ENCODE measurements at places on chromosomes 16 and 17.
A peak's percentile ranks its signal among the peaks of the same experiment; 100 is the strongest.

DNA sequence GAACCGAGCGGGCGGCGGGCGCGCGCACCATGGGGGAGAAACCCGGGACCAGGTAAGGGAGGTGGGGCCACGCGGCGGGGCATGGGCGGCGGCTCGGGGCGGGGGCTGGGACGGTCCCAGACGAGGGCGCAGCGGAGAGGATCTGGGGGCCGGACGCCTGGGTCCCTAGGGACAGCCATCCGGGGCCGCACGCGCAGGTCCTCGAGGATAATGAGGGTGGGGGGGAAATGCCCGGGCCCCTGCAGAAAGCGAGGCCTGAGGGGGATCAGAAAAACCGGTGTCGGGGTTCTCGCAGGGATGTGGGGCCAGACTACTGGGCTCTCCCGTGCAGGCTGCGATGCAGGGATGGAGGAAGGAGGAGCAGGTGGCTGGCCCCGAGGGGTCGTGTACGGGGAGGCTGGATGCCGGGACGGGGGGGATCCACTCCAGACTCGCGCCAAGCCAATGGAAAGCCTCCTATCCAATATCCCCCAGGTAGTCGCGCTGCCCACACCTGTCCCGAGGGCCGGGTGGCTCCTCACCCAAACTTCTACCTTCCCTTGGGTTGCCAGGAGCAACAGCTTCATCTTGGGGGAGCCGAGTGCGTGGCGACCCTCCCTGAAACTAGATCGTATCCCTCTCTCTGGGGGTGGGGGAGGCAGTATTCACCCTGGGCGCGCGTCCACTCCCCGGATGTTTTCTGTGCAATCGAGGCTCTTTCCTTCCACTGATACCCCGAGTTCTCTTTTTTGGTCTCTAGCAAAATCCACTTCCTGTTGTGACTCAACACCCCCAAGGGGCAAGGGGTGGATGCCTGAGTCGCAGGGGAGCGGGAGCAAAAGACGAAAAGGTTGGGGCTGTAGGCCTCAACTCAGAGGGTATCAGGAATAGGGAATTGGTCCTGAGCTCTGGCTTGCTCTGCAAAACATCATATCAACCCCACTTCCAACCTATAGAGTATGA lies 532 bp downstream of the ARRB2 start:
- peak; percentile 61 for DNase-seq

- DNase-seq = no peak
Measured at GRCh38 chr17:66702106-66702936, 132.6 kb upstream of the CACNG5 start.

DNA sequence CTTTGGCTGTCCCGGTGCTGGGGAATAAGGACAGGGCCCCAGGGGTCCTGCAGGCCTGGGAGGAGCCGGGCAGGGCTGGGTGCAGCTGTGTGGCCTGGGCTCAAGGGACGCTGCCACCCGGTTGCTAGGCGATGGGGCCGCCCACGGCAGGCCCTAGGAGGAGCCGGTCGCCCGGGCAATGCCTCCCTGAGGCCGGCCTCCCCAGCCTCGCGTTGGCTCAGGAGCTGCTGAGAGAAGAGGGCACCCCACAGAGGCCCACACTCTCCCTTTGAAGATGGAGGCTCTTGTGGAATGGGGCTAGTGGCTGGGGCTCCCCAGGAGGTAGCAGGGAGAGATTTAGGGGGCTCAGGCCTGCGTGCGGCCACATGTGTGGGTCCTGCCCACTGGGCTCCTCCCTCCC lies at the start of gene CIBAR2:
Gene CIBAR2, minus strand, starts transcription at position 109 of the 400 bp plus-strand sequence. CDS start 120 bp downstream, outside the sequence.
- DNase-seq = no peak

DNA sequence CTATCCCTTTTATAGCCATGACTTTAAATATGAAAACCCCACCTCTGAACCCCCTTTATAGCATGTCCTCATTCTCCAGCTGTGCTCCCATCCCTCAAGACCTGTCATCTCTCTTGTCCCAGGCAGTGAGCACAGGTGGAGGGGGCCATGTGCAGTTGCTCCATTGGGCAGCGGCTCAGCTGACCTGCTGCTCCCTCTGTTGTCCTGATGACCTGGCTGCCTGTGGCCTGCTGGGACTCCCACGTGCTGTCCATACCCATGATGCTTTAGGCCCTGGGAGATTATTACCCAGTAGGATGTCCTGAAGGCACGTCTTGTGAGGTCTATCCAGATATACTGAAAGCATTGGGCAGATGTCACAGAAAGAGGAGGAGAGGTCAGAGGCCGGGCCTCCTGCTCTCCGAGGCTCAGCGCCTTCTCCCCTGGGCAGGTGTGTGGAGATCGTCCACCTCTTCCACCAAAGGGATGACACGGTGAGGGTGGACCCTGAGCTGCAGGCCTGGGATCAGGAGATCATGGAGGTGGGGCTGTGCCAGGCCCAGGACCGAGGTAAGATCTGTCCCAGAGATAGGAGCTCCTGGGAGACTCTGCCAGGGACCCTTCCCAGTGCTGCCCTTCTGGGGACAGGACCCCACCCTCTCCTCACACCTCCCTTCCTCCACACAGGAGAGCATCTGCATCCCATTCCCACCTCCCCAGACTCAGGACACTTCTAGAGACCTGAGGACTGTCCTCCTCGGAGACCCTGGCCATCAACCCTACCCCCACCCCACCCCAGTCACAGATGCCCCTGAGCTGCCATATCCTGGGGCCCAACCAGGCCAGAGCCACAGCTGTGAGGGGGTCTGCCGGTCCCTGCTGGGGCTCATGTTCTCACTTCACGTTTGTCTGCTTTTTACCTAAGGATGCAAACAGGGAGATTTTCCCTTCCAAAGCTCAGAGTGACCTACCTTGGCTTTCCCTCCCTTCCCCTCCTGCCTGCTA lies 58.0 kb downstream of the GOSR1 start:
- no peak for DNase-seq

Measured in CD4-positive, alpha-beta T cell treated with Interleukin-12 subunit alpha and Interleukin-12 subunit beta, for 1 hour (primary cell).